ENCODE measurements at places on chromosomes 7 and 10.
A peak's percentile ranks its signal among the peaks of the same experiment; 100 is the strongest.

GRCh38 chr10:131212763-131213325 is 98.7 kb downstream of the TCERG1L start:
- no peak for DNase-seq

DNA sequence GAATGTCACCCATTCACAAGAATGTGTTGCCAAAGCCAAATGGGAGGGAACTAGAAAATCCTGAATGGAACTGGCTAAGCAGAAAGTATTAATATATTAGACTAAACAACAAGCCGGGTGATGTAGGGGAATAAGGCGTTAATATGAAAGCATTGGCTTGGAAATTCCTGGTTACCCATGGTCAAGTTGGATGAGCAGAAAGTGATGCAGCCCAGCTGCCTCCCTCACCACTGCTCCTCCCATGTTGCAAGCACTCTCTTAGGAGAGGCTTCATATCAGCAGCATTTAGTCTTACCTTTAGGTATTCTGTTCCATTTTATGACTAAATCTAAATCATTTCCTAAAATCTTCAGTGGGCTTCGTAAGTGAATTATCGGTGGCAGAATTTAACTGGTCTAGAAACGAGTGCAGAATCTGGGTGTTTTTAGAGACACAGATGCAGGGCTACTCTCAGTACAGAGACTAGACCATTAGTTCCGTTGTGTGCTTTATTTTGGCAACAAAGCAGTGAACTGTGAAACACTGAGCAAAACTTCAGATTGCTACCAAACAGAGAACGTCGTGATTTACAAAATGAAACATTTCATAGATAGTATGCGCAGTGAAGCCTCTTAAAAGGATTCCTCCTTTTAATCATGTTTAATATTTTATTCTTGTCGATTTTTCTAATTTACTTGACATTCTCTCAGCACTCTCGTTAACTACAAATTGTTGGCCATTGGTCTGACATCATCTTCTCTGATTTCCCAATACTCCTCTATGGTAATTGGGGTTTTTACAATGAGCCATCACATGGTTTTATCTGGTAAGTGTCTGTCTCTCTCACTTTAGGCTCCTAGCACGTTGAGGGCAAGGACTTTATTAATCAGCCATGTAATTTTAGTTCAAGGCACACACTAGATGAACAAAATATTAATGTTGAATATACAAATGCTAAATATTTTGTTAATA is 22.0 kb upstream of the HGF start:
- no peak for DNase-seq

DNA sequence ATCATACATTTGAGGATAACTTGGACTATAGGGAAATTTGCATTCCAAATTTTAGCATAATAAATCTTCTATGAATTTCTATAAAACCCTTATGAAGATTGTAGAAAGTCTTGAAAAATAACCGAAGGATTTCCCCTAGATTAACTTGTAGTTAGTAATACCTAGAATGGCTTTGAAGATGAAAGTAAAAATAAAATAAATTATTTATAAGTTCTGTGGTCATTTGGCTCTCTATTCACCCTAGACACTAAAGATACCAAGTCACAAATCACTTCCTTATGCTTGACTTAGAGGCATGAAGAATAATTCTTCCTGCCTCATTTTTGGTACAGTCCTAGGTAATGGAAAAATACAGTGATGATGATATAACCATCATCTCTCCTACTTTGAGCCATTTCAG is 79.3 kb downstream of the CSTF2T start:
- no peak for DNase-seq

GRCh38 chr7:89926701-89927100 is 227.6 kb upstream of the STEAP1 start:
- no peak for DNase-seq

DNA sequence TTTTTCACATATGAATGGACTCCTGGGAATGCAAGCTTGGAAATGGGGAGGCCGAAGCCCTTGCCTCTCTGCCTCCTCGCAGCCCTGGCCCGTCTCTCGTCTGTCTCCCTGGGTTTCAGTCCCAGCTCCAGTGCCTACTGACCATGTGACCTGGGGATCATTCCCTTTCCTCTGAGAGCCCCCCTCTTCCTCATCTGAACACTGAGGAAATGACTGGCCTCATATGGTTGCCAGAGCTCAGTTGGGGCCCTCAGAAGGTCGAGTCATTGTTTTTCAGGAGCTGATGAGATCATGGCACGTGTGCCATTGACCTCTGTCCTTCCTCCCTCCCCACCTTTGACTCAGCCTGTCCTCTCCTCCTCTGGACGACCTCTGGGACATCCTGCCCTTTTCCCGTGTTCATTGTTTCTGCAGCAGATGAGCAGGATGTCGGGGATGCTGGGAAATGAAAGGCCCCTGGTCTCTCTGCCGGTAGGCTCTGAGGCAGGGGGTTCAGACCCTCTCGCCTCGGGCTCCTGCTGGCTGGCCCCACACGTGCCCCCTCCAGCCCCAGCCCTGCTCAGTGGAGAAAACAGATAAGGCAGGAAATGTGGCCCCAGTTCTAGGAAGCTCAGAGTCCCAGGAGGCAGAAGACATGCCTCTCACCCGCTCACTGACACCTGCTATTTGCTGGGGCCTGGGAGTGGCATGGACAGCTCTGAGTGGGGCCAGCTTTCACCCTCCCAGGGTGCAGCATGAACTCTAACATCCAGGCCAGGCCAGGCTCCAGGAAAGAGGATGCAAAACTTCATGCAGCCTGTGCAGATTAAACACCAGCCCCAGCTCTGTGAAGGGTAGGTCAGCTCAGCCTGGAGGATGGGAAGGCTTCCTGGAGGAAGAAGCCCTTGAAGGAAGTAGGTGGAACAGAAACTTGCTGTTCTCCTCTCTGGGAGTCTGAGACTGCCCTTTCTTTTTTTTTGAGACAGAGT is 8.3 kb upstream of the PPP1R35 start:
- DNase-seq: no peak

DNA sequence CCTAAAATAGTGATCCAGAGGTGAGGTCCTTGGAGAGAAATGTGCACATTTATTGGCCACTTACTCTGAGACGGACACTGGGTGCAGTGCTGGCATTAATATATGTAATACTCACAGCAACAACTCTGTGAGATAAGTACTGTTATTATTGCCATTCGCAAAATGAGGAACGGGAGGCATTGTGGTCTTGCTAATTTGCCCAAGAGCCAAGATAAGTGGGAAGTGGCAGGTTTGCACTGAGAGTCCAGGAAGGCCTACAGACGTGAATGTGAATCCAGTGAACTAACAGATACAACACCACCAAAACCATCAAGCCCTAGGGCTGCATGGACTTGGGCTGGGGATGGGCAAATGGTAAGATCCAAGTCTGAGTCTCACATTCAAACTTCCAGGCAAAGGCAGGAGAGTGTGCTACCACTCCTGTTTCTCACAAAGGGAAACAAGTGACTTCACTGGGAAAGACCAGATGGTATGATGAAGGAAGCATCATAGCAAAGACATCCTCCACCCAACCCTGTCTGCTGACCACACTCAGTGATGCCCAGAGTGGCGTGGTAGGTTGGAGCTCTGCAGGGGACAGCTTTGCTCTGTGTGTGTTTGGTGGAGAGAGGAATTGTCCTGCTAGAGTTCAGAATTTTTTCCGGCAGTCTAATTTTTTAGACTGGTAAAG is 19.2 kb downstream of the TMEM273 start:
- no peak for DNase-seq

DNA sequence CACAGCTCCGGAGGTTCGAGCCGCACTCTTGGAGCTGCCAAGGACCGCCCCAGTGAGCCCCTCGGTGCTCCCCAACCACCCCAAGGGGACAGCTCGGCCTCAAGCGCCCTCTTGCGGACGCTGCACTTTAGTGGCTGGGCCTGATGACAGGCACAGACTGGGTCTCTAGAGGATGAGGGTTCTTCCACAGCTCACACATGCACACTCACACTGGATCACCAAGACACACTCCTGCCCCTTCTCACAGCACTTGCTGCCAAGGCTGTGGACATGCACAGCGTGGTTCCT is 2.1 kb downstream of the RET start:
- no peak for DNase-seq

GRCh38 chr7:23335621-23336020 is 36.5 kb downstream of the MALSU1 start:
- DNase-seq: no peak

DNA sequence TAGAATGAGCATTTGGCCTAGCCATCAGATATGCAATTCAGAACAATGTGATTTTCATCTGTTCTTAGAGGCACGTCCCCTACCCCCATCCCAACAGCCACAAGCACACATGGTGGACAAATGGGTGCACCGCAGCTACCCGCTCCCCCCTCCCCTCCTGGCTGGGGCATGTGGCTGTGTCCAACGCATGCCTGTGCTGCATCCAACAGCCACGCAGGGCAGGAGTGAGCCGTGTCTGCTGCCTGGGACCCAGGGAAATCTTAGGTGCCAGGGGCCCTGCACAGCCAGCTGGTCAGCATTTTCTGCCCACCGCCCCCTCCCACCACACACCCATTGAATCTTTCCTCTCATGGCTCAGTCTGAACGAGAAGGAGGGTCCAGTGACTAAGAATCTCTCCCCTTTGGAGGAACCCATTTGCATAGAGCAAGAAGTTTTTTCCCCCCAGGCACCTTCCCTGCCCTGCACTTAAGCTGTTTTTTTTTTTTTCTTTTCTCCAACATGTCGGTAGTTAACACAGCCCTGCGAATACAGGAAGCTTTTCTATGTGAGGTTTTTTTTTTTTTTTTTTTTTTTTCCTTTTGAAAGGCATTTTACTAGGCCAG is 138.9 kb downstream of the WDR11 start:
- no peak for DNase-seq

DNA sequence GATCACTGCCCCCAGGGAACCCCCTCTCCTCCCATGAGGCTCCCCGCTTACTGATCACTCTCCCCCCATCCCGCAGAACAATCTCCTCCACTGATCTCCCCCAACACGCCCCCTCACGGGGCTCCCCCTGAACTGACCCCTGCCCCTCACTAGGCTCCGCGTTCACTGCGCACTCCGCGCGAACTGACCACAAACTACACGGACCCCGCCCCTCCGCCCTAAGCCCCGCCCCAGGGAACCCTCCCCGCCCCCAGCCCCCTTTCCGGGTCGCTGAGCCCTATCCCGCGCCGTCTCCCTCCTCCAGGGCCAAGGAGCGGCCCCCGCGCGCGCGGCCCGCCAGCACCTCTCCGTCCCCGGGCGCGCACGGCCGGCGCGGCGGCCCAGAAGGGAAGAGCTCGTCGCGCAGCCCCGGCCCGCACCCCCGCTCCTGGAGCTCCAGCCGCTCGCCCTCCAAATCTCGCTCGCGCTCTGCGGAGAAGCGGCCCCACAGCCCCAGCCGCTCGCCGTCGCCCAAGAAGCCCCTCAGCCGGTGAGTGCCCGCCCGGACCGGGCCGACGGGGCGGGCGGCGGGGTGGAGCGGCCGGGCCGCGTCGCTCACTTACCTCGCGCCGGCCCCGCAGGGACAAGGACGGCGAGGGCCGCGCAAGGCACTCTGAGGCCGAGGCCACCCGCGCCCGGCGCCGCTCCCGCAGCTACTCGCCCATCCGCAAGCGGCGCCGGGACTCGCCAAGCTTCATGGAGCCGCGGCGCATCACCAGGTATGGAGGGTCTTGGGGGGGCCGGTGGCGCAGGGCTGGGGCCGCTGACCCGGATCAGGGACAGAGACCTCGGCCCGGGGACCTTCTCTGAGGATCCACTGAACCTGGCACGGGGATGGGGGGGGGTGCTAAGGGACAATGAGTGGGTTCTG is 19.9 kb upstream of the HSPB1 start:
- DNase-seq: no peak

- DNase-seq: no peak
These were observed 5.4 kb downstream of the OPN1SW start for GRCh38 chr7:128770233-128770632.

GRCh38 chr10:59240582-59241183 is 64.2 kb downstream of the PHYHIPL start:
- DNase-seq: peak; percentile 27

DNA sequence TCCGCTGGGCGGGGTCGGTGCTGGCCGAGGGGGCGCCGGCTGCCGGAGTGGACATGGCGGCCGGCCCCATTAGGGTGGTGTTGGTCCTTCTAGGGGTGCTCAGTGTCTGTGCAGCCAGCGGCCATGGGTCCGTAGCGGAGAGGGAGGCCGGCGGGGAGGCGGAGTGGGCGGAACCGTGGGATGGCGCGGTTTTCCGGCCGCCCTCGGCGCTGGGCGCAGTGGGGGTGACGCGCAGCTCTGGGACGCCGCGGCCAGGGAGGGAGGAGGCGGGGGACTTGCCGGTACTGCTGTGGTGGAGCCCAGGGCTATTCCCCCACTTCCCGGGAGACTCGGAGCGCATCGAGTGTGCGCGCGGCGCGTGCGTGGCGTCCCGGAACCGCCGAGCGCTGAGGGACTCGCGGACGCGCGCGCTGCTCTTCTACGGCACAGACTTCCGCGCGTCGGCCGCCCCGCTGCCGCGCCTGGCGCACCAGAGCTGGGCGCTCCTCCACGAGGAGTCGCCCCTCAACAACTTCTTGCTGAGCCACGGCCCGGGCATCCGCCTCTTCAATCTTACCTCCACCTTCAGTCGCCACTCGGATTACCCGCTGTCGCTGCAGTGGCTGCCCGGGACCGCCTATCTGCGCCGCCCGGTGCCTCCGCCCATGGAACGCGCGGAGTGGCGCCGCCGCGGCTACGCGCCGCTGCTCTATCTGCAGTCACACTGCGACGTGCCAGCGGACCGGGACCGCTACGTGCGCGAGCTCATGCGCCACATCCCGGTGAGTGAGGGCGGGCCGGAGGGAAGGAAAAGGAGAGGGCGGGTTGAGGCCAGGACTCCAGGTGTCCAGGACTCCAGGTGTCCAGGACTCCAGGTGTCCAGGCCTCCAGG is 9.3 kb upstream of the CHCHD1 start:
- DNase-seq: peak; percentile 52

GRCh38 chr7:137443616-137444015 is 100.1 kb upstream of the PTN start:
- no peak for DNase-seq

DNA sequence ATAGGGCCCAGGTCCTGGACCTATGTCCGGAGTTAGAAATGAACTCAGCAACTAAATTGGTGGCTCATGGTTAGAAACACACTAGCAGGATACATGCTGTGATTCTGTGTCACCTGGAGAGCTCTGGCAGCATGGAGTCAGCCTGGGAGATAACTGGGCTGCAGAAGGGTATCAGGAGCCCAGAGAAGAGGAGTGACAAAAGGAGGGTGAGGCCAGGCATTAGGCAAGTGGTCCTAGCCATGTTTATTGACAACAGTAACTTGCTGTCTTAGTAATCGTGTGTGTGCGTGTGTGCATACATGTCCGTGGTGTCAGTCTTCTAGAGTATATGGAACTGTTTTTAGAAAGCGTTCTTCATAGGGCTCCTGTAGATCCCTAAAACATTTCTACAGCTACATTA is 157.5 kb upstream of the PHYHIPL start:
- DNase-seq: no peak

- DNase-seq: no peak
These were observed 400.6 kb downstream of the DNAJB6 start for GRCh38 chr7:157737151-157738065.

GRCh38 chr10:127399668-127400067 is 149.4 kb upstream of the NPS start:
- DNase-seq: no peak
